D341Med (cell line): ENCODE measurements at places on chromosomes 7 and 10.

- DNase-seq, result peak; percentile 53
Observed at GRCh38 chr10:129605986-129606518, 139.0 kb downstream of the MGMT start.

- no peak for DNase-seq
Observed at GRCh38 chr10:7958442-7958841, 96.0 kb upstream of the GATA3 start.

DNA sequence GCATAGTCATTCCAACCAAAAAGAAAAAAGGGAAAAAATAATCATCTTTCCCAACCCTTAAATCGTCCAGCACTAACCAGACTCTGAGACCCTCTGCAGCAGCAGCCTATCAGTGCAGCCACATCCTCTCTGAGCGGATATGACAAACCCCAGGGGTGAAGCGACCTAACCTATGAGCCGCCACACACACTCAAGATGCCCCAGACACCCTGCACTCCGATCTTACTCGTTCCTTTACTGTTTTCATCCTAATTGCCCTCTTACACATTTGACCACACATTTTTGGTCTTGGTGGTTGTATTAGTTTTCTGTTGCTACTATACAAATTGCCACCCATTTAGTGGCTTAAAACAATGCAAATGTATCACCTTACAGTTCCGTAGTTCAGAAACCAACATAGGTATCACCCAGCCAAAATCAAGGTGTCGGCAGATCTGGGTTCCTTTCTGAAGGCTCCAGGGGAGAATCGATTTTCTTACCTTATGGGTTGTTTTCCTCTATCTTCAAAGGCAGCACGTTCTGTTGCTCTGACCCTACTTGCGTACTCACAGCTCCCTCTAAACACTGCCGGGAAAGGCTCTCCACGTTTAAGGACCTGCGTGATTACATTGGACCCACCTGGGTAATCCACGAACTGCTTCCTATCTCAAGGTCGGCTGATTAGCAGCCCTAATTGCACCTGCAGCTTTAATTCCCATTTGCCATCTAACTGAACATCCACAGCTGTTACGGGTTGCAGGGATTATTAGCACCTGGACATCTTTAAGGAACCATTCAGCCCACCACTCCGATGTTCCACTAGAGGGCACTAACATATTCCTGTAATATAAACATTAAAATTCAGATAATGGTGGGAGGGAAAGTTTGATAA is 37.3 kb upstream of the PRSS1 start:
- peak; percentile 60 for DNase-seq

- DNase-seq, result no peak
Observed at GRCh38 chr10:95404462-95404858, 113.7 kb upstream of the PDLIM1 start.

- DNase-seq, result no peak
Observed at GRCh38 chr7:72405418-72405817, 6.7 kb downstream of the CALN1 start.

DNA sequence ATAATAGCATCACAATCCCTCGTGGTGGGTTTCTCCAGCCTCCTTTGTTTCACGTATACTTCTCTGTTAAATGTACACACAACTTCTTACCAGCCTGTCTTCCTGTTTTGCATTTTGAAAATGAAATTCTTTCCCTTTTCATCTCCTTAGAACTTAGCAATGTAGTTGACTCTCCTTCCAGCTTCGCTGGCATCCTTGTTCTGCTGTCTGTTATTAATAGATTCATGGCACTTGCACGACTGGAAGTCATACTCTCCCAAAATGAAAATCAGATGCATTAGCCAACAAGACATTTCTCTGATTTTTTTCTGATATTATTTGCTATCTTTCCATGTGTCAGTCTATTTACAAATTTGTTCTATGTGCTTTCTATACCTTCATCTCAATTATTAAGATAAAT is 3.0 kb upstream of the CREB3L2 start:
- no peak for DNase-seq

DNA sequence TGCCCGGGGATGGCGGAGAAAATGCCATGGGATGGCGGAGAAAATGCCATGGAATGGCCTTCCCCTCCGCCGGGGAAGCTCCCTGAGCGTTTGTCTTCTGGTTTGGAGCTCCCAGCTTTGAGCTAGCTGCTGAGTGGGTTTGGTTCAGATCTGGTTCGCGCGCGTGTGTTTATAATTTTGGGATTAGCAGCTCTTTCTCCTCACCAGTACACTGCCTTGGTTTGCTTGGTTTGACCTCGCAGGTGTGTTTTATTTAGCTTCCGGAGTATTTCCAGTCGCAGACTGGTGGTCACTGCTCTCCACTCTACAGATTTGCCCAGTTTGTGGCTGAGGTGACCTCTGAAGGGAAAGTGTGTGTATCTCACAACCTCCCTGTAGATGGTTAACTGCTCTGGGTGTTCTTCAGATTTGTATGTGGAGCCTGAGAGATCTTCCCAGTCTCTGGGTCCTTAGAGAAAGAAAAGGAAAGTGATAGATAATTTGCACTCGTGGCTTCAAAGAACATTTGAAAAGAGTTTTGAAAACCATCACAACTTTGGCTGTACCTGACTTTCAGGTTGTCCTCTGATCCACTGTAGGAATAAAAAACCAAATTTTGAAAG is 597 bp downstream of the ZNF277 start:
- DNase-seq, result no peak

DNA sequence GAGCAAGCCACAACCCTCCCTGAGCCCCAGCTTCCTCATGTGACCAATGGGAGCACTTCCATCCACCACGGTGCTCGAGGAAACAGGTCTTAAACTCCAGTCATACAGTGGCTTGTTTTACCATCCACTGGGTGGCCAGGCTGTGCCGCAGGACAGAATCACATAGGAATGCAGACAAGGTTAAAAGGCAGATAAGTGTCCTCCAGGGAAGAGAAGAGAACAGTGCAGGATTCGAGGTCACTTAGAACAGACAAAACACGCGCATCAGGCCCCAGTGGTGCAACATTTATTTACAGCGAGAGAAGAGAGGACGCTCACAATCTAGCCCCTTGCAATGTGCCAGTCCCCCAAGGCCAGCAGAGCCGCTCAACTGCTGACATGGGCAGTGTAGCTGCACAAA is 92.8 kb downstream of the TMEM130 start:
- DNase-seq, result no peak

DNA sequence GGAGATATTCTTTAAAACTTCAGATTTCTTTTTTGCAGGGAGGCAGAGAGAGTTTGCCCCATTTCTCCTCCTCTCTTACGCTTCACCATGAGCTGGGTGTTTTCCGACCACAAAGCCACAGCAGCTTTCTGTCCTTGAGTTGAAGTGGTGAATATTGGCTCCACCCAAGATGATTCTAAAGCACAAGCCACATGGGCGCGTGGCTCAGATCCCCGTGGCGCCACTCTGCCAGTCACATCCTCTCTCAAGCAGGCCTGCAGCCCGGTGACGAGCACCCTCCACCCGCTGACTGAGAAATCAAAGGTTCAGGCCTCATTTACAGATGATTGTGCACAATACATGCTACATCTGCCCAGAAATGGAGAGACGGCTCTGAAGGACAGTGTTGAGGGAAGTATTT is 27.6 kb upstream of the RNF32 start:
- no peak for DNase-seq

GRCh38 chr10:132319853-132320653 is 11.9 kb upstream of the LRRC27 start:
- DNase-seq, result no peak

GRCh38 chr7:2438186-2438585 is 34.8 kb downstream of the CHST12 start:
- no peak for DNase-seq

GRCh38 chr10:43816351-43817321 is 168.0 kb upstream of the ZNF32 start:
- DNase-seq, result no peak

- peak; percentile 58 for DNase-seq
Observed at GRCh38 chr10:33010132-33011037, 52.4 kb upstream of the ITGB1 start.

DNA sequence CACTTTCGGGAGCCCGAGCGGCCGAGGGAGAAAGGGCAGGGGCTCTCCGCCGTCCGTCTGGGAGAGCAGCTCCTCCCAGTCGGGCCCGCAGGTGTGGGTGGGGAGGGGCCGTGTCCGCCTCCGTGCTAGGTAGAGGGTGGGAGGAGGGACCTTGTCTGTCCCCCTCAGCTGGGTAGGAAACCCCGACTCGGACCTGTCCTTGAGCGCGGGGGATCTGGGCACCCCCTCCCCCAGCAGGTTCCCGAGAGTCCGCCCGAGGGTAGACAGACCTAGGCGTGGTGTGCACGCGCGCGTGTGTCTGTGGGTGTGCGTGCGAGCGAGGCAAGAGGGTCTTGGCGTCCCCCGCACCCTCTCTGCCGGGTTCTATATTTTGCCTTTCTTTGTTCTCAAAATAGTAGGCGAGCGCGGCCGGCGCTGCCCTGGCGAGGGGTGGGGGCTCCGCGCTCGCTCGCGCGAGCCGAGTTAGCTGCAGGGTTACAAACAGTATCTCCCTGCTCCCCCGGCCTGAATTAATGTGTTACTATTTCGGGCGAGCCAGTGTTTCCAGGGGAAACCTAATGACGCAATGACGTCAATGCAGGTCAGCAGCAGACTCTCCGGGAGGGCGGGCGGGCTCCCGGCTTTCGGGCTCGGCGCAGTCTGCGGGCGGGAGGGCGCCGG is 73.9 kb upstream of the LEP start:
- DNase-seq, result peak; percentile 84

DNA sequence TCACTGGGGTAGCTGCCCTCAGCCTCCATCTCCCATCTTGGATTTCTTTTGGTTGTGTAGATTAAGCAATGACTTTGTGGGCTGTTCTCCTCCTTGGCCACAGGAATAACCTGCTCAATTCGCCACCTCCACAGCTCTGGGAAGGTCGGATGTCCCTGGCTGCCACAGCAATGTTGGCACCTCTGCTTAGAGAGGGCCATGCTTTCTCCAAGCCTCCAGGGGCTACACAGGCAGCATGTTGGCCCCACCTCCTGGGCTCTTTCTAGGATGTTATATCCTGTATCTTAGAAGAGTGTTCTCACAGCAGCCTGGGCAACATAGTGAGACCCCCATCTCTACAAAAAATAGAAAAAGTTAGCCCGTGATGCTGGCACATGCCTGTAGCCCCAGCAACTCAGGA is 35.4 kb upstream of the FXYD4 start:
- DNase-seq, result no peak

GRCh38 chr7:24907311-24907886 is 72.6 kb downstream of the OSBPL3 start:
- DNase-seq, result no peak

GRCh38 chr7:154985230-154985629 is 17.7 kb downstream of the PAXIP1 start:
- DNase-seq, result no peak

DNA sequence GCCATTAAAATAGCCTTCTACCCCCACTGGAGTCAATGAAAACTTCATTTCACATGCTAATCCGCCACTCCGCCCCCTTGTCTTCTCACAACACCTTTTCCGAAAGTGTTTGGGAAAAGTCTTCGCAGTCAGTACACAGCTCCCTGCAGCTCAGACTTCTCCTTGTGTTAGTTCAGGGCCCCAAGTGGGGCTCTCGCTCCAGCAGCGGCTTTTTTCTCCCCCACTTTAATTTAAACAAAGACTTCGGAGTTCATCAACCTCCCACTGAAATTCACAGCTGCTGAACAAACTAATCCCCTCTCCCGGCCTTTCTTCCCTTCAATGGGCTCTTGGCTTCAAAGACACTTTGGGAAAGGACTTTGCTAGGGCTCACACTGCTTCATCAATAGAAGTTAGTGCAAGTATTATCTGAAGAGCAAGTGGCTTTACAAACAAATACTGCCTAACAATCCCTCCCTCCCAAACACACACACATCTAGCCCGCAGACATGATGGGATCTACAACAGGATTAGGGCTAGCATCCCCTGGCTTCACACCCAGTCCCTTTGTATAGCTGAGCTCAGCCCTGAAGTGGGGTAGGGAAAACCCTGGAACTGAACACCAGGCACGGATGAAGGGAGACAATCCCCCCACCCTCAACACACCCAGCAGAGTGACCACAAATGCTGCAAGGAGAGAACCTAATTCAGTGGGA is 23.1 kb downstream of the WNT8B start:
- no peak for DNase-seq

- peak; percentile 77 for DNase-seq
Observed at GRCh38 chr7:97973206-97973658, 16.8 kb downstream of the OCM2 start.

DNA sequence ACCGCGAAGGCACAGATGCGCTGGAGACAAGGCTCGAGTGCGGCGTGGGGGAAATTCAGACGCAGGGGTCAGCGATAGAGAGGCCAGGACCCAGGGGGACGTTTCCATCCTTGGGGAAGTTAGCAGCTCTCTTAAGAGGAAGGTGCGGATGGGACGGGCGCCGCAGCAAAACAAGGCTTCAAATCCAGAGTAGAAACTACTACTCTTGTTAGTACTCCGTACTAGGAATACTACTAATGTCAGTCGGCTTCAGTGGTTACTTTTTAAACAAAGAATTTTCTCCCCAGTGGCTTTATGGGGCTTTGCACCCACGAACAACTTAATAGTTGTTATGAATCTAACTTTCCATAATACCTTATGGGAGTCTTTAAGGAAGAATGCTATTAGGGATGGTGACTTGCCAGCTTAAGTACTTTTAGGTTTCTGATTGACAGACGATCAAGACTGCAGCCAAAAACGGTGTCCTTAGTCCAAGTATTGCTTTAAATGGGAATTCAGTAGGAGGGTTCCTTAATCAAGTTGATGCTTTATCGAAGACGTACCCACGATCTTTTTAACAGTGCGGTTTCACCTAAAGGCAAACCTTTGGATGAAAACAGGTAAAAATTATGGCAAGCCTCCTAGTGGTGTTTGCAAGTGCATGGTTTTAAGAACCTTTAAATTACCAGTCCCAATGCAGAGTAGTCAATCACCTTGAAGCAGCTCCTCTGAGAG is 812 bp upstream of the IDE start:
- DNase-seq, result no peak

GRCh38 chr10:84762754-84763394 is 434.5 kb downstream of the CCSER2 start:
- no peak for DNase-seq

DNA sequence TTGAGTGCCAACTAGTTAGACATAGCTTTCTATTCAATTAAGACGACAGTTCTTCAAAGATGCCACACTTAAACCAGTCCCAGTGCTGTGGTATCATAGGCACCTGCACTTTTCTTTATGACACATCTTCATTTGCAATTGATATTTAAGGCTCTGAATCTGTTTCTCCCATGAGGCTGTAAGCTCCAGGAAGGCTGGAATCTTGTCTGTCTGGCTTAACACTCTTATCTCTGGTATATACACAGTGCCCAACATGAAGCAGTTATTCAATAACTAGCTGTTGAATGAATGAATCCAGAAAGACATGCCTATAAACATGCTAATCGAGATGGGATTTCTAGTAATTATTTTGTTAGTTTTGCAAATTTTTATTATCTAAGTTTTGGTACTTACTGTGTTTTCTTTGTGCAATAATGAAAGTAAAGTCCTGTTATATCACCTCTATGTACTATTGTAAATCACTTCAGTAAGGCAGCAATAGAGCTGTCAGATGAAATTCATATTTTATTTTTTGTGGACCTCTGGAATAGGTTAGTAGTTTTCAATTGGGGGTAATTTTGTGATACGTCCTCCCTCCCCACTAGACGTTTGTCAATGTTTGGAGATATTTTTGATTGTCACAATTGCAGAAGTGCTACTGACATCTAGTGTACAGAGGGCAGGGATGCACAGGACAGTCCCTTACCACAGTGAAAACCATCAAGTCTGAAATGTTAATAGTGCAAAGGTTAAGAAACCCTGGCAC is 51.3 kb upstream of the STEAP4 start:
- DNase-seq, result no peak
